ENCODE measurements at places on chromosomes 2 and 18.
A peak's percentile ranks its signal among the peaks of the same experiment; 100 is the strongest.

DNA sequence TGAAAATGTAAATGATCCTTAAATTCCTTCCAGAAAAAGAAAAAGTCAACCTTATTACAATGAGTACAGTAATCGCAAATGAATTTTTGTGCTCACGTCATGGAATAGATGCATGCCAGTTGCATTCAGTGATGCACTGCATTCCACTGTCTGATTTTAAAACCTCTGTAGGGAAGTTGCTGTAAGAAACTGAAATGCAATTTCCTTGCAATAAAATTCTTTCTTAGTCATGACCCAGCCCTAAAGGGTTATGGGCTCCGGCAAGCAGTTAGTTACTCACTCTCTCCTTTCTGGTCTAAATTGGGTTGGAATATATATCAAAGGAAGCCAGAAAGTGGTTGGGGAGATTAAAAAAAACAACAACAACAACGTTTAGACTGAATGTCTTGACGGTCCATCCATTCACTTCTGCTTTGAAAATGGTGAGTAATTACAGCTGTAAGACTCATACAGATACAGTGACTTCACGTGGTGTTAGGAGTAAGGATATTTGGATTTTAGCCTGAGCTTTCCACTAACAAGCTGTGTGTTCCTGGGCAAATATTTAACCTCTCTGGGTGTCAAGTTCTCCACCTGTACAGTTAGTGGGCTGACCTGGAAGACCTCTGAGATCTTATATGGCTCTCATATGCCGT, 8.6 kb upstream of the RND3 start:
- no peak for DNase-seq

DNA sequence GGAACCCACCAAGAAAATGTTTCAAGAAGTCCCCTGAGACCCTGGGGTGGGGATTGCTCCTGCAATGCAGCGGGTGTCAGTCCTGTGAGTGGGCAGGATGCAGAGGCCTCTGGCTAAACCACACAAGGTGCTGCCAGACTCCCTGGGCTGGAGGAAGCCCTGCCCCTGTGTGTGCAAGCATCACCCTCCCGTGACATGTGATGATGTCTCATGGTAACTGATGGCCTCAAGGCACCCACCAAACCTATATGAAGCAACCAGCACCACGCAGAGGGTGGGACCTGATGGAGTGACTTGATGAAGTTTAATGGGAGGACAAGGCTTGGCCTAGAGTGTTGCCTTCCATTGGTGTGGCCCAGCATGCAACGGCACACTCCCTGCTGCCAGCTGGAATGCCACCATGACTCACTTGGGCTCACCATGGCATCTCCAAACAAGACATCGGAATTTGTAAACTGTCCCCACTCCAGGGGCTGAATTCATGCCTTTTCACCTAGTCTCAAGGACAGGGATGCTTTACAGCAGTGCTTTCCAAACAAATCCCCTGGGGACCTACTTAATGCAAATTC, 8.7 kb upstream of the SLC14A1 start:
- no peak for DNase-seq

- no peak for DNase-seq
Measured at GRCh38 chr2:227674485-227674884, 7.9 kb downstream of the SCYGR5 start.

DNA sequence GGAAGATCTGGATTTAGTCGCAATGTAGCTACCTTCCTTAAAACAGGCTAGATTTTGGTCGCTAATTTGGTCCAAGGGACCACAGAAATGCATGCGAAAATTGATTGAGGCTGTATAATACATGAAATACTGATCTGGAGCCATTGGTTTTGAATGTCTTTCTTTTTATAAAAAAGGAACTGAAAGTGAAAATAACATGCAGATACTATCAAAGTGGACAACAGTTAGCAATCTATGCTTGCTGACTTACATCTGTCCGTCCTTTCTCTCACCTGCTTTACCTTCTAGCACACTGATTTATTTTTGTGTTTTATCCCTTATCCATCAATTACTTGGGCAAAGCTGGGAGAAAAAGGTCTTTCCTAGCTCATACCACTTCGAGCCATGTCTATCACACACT, 1459.8 kb upstream of the ACVR2A start:
- DNase-seq, result no peak

GRCh38 chr2:15834381-15835031, 105.8 kb upstream of the MYCN start:
- DNase-seq, result no peak

GRCh38 chr2:99140860-99141109, 722 bp upstream of the C2orf15 start:
- no peak for DNase-seq

GRCh38 chr2:20050104-20050645, 1.3 kb downstream of the LAPTM4A start:
- DNase-seq, result peak; percentile 42

- DNase-seq, result no peak
Measured at GRCh38 chr2:107064750-107065149, 178.8 kb upstream of the ST6GAL2 start.

GRCh38 chr18:24837066-24837465, 376.6 kb downstream of the HRH4 start:
- no peak for DNase-seq

- peak; percentile 18 for DNase-seq
Measured at GRCh38 chr18:54127759-54128378, 96.6 kb downstream of the MBD2 start.

- DNase-seq, result no peak
Measured at GRCh38 chr18:57080479-57080878, 66.4 kb upstream of the BOD1L2 start.

DNA sequence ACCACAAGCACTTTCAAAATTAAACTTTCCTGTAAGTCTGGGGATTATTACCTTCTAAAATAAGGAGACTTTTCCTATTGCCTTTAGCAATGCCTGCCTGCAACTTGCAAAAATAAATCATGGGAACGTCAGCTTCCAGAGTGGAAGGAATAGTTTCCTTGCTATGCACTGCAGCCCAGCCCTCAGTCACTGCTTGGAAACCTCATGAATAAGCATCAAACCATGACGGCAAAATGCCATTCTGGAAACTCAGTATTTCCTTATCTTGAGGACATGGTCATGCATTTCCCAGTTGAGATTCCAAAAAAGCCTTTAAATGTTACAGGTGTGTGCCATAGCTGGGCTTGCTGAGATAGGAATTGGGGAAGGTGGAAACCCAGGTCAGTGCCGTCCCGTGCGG, 84.2 kb upstream of the OTOS start:
- DNase-seq, result no peak

DNA sequence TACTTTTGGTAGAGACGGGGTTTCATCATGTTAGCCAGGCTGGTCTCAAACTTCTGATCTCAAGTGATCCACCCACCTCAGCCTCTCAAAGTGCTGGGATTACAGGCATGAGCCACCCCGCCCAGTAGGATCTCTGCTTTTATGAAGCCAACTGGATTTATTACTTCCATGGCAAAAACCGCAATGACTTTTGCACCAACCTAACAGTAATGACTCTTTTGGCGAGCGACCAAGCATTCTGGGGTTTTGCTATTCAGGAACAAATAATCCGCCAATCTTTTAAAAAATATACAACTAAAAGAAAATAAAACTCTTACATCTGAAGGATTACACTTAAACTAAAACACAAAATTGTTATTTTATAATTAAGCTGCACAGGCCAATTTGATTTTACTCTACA, 260.6 kb downstream of the ZEB2 start:
- no peak for DNase-seq

DNA sequence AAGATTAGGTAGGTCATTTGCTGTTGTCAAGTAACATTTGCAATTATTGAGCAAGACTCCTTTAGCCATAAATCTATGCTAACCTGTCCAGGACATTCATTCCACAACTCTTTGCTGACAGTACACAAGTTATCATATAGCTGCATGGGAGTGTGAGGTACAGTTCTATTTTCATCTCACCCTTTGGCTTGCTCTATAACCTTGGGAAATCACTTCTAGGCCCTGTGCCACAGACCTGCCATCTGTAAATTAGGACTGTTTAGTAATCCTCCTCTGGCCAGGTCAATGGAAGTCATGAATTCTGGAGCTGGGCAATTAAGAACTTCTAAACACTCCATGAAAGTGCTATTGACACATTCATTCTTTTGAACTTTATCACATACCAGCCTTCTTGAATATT, 34.6 kb upstream of the PAIP2B start:
- no peak for DNase-seq

GRCh38 chr18:65791719-65792118, 40.9 kb downstream of the CDH7 start:
- no peak for DNase-seq
